Vagina (tissue), 2 donors: ENCODE measurements at places on chromosomes 5 and 9. TPM values are rescaled to one million over a fixed set of nuclear protein-coding genes. Genes with fewer than 3 reads are reported as not detected.

DNA sequence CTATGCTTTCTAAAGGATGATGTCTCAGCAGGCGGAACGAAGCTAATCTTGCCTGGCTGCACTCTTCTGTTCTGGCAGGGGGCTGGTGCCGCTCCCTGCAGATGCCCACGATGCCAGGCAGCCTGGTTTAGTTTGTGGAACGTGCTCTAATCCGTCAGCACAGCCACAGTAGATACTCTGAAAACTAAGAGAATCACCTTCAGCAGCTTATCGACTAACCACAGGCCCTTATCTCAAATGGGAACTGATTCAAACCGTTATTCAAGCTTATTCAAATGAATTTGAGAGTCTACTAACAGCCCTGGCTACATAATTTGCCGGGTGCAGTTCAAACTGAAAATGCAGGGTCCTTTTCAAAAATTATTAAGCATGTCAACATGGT, 246.6 kb upstream of the ANKRD55 start:
- no peak for DNase-seq

GRCh38 chr9:6552033-6552432, 93.5 kb downstream of the GLDC start:
- no peak for DNase-seq

Gene TMEM174
- total RNA-seq, result not detected

DNA sequence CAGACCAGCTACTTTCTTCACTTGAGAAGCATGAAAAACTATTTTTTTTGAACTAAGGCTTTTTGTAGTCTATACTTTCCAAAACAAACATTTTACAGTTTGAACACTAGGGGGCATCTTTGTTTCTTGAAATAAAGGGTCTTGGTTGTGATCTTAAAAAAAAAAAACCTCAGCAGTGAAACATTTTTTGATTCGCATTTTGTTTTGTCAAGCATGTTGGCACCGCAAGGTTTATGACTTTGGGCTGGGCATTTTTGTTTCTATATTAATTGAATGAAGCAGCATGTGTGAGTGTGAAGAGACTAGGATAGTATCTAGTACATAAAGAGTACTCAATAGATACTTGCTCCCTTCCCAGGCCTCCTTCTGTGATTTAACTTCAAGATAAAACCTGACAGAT, 31.6 kb upstream of the ACOT12 start:
- no peak for DNase-seq

- DNase-seq, result no peak
These were observed 170.8 kb downstream of the MACROH2A1 start for GRCh38 chr5:135228222-135228621.

DNA sequence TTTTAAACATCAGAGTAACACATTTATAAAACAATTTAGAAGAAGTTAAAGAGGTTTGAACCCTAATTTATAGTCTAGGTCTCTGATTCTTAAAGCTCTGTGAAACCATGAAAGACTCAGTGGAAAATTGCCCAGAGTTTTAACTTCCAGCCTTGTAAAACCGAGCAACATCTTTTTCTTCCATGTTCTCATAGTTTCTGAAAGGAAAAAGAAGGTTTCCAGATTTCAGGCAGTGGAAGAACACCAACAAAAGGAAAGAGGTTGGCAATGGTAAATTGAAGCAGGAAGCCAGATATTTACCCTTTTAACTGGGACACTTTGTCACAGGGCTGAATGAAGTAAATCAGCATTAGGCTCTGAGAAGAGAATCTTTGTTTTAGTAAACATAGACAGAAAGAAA, 1999.3 kb downstream of the MAT2B start:
- DNase-seq, result no peak

GRCh38 chr9:115442054-115442453, 324.1 kb upstream of the TNC start:
- DNase-seq, result no peak

DNA sequence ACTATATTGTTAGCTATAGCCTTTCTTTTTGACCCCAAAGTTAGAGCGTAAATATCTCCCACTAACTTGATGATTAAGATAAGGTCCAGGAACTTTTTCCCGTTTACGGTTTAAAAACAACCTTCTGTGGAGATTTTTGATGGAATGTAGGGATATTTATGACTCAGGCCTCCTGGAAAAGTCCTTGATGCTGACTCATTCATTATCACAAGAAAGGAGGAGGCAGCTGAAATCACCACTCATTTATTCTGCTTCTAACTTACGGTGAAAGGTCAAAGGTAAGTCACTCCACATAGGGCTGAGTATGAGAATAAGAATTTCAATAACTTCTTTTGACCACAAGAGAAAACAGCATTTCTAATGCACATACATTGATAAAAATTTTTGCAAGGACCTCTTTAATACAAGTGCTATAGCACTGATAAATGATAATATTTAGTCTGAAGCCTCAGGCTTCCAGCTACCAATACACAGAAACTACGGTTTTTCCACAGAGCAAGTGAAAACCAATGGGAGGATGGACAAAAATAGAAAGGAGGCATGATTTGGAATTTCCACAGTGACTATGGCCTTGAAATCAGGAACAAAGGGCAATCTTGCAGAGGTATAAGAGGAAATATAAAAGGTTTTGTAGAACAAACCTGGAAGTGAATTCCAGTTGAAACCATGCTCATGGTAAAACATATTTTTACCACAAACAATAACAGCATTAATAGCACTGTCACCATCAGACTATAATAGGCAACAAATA, 146.5 kb downstream of the PPP2R2B start:
- no peak for DNase-seq

Gene NR2F1
- 97.2 TPM for total RNA-seq

Gene FGF18
- total RNA-seq, result 1.7 TPM

DNA sequence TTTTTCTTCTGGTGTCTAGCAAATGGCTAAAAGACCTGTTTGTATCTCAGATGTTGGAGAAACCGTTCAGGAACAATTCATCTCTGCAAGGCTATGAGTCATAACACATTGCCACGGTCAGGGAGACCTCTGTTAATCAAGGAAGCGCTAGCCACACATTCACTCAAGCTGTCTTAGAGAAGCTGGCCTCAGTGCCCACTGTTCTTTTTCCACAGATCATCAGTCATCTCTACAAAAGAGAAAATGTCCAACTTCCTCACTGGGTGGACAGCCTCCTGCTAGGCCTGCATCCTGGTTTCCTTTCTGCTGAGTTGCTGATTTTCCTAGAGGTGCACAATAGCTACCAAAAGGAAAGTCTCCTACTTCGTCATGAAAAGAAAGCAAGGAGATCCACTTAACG, 360.5 kb downstream of the BNC2 start:
- no peak for DNase-seq

DNA sequence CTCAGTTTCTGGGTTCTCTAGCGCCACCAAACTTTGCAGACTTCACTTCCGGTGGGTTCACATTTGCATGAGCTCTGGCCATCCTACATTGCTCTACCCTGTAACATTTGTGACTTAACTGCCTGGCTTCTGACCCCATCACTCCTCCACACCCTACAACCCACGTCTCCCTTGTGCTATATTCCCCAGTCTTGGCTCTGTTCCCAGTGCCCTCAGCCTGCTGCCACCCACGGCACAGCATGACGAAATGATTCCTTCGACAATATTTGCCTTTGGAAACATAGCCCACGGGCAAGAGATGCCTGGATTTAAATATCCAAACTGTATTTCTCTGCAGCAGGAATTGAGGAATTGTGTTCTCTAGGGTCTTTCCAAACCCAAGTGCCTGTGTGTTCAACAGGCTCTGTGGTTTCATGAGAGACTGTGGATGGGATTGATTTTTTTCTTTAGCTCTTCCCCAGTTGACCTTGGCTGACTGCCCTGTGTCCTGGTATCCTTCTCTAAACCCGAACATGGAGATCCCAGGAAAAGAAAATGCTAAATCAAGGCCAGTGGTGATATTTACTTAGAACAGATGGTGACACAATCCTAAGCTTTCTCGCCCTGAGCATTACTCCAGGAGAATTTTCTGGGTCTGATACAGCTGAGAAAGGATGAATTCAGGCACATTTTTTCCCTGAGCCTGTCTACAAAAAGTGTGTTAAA, 44.4 kb upstream of the GRIA1 start:
- no peak for DNase-seq

Gene ANKRD18B
- 5.9 TPM for total RNA-seq

DNA sequence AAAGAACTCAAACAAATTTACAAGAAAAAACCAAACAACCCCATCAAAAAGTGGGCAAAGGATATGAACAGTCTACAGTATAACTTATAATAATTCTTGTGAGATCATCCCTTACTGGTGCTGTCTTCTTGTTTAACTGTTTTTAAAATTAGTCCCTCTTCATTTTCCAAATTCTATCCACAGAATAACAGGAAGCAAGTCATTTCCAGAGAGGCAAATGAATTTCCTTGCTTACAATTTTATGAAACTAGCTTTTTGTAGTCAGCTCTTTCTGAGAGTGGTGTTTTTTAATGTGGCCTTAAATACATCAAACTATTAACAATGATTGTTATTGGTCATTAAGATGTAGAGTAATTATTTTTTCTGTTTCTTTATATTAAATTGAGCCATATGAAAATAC, 40.6 kb downstream of the FAM174A start:
- no peak for DNase-seq

GRCh38 chr5:127298656-127299055, 8.1 kb downstream of the MEGF10 start:
- no peak for DNase-seq

GRCh38 chr9:77170991-77171699, 6.2 kb upstream of the VPS13A start:
- no peak for DNase-seq

Gene PCDHGC5
- total RNA-seq, result 3.4 TPM

DNA sequence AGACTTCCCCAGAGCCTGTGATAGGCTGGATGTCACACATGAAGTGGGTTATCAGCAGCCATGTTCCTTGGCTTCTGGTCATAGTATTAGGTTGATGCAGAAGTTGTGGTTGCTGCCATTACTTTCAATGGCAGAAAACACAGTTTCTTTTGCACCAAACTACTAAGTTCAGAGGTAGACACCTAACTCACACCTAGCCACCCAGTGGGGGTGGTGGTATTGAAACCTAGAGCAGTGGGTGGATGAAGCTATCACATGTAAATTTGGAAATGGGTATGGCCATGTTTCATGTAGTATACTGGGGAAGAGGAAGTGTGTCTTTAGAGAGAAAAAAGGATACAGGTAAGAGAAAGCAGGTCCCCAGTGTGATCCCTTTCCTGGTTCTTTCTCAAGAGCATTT, 347.9 kb upstream of the SEMA6A start:
- DNase-seq, result no peak

DNA sequence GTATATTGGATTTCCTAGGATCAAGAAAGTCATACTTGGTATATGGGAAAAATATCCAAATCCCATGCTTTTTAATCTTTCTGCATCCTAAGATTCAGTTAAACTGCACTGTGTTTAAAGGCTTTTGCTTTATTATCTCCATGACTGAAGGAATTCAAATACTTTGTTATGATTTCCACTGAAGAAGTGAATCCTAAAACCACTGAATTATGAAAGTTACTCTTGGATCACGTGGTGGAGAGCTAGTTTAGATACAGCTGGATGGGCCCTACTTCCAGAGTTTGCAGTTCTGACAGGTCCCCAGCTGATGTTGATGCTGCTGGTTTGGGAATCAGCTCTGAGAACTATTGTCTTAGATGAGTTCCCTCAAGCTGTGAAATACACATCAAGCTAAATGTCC, 5.0 kb downstream of the DAB2 start:
- no peak for DNase-seq

- no peak for DNase-seq
These were observed 115.8 kb upstream of the LIFR start for GRCh38 chr5:38672059-38672788.

Gene PTGES2
- total RNA-seq, result 101 TPM

- DNase-seq, result no peak
These were observed 1.8 kb downstream of the IL6ST start for GRCh38 chr5:55993013-55993412.

DNA sequence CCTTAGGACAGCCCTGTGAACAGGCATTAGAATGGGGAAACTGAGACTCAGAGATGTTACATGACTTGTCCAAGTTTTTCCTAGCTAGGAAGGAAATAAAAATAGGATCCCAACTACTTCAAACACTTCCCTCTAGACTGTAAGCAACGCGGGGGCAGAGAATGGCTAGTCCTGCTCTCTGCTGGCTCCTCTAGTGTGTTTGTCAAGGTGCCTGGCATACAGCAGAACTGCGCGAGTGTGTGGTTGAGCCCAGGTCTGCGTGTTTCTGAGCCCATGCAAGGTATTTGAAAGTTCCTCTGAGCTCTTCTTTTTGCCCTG, 152.5 kb downstream of the MACROH2A1 start:
- no peak for DNase-seq

GRCh38 chr5:56105511-56106291, 110.9 kb upstream of the IL6ST start:
- DNase-seq, result no peak

- DNase-seq, result no peak
These were observed 91.8 kb downstream of the SEMA5A start for GRCh38 chr5:9454012-9454481.

- DNase-seq, result no peak
These were observed 5.6 kb upstream of the SPARC start for GRCh38 chr5:151692312-151692711.

DNA sequence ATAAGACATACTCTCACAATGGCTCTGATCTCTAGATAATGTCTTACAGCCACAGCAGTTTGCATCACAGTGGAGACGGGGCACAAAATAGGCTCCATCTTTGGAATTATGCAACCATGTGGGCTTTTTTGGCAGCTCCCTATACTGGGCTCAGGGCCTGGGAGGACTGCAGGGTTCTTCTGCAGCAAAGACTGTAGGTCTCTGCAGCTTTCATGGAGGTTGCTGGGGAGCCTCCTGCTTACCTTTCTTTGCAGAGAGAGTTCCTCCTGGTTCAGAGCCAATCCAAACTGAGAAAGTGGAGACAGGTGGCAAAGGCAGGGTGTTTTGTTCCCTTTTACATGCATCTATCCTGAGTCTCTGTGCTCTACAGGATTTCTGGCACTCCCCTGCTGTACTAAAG, 558.0 kb downstream of the TLR4 start:
- DNase-seq, result no peak

- DNase-seq, result no peak
These were observed 139.0 kb downstream of the IRX1 start for GRCh38 chr5:3734632-3735031.

Gene FOXD4L6
- not detected for total RNA-seq

Gene ITGA2
- total RNA-seq, result 18.4 TPM

Gene TCF7
- total RNA-seq, result 1.7 TPM

GRCh38 chr9:126791406-126792230, 13.2 kb upstream of the ZBTB43 start:
- no peak for DNase-seq

Gene ABO
- 17.2 TPM for total RNA-seq

- DNase-seq, result no peak
These were observed 148.8 kb upstream of the SGCD start for GRCh38 chr5:156178117-156178516.

GRCh38 chr5:71601222-71602026, 14.3 kb downstream of the MCCC2 start:
- DNase-seq, result no peak

- no peak for DNase-seq
These were observed 149.9 kb downstream of the TRIO start for GRCh38 chr5:14292766-14293658.

Gene SELENOP
- total RNA-seq, result 344 TPM

GRCh38 chr5:163944738-163945137, 439.3 kb downstream of the MAT2B start:
- no peak for DNase-seq

- no peak for DNase-seq
These were observed 17.7 kb upstream of the FAM174A start for GRCh38 chr5:100517301-100517974.

GRCh38 chr5:177545487-177546257, 8.7 kb downstream of the FAM193B start:
- DNase-seq, result no peak

Gene PCDHGA8
- 6.4 TPM for total RNA-seq

Gene PDE6A
- 0.25 TPM for total RNA-seq

- no peak for DNase-seq
These were observed 91.8 kb downstream of the FANCC start for GRCh38 chr9:95225726-95226106.
